Stimulated activated CD4-positive, alpha-beta T cell treated with anti-CD3 and anti-CD28 coated beads, Interleukin-4, amount 100 ng/mL, for 1 hour (primary cell): ENCODE measurements at places on chromosomes 11 and 22.

DNA sequence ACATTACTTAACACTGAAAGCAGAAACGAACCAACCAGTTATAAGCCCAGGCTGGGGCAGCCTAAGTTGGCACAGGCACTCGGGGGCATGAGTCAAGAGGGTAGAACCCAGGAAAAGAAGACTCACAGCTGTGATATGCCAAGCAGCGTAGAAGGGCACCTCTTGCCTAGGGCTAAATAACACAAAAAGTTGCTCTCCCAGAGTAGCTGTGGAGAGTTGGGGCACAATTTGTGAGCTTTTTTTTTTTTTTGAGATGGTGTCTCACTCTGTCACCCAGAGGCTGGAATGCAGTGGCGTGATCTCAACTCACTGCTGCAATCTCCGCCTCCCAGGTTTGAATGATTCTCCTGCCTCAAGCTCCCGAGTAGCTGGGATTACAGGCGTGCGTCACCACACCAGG is 8.8 kb downstream of the CLMP start:
- DNase-seq, result no peak

DNA sequence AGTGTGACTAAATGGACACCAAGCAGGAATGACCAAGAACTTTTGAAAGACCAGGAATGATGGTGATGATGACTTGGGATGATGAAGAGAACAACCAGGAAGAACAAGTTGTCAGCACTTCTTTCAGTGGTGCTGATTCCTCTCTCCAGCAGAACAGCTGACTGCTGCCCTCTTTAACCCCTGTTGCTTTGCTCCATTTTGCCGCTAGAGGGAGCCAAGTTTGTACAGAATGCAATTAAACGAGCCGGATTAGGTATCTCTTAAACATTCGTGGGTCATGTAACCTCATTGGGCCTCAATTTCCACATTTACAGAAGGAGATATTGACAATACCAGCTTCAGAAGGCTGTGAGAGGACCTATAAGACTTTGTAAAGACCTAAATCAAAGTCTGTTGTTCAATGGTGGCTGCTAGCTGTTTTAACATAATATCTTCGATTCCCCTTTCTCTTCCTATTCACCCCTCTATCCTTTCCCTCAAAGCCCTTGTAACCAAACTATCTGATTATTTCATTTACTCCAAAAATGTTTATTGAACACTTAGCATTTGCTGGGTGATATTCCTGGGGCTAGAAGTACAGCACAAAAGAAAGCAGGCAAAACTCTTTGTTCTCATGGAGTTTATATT is 1.9 kb downstream of the OR4S1 start:
- DNase-seq, result peak; percentile 64

- no peak for DNase-seq
Observed at GRCh38 chr11:33445761-33446161, 188.6 kb downstream of the HIPK3 start.

GRCh38 chr11:68043349-68044144 is 4.7 kb downstream of the TCIRG1 start:
- no peak for DNase-seq

DNA sequence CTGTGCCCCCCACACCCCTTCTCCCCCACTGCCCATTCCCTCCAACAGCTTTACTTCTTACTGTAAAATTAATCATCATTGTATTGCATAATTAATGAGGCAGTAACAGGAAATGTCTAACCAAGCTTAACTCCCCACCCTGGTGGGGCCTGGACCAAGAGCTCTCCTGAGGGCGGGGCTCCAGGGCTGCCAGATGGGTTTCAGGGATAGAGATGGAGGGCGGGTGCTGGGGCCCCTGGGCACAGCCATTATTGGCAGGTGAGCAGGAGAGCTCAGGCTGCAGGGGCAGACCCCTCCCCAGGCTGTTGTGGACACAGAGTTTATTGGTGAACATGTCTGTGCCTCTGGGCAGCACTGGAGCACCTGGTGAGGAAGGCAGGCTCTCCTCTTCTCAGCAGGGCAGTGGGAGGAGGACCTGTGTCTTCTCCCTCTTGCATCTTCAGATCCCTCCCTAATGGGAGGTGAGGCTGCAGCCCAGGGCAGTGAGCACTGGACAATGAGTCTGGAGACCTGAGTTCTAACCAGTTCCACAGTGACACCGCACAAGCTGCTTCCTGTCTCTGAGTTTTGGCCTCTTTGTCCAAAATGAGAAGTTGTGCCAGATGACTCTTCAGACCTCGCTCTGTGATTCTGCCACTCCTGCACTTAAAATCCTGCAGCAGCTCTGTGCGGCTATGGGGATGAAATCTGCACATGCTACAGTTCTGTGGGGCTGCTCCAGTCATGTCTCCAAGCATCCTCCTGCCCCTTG is 233.3 kb downstream of the CEP164 start:
- DNase-seq, result no peak

GRCh38 chr11:20973940-20974559 is 304.7 kb downstream of the NELL1 start:
- no peak for DNase-seq

DNA sequence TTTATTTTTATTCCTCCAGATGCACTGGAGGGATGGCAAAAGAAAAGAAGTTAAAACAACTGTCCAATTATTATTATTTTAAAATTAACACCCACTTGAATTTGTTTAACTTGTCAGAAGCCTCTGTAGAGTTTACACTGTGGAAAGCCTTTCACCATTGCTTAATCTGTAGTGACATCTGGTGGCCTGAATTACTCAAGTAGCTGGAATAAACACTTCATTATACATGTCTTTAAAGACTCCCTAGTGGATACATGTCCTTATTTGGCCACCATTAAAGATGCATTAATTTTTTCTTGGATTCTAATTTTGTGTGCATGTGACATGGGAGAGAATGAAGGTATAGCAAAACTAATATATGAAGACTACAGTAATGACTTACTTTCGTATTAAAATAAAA is 1496.5 kb downstream of the FAM181B start:
- no peak for DNase-seq

GRCh38 chr11:30143098-30143705 is 87.6 kb upstream of the FSHB start:
- DNase-seq, result no peak

DNA sequence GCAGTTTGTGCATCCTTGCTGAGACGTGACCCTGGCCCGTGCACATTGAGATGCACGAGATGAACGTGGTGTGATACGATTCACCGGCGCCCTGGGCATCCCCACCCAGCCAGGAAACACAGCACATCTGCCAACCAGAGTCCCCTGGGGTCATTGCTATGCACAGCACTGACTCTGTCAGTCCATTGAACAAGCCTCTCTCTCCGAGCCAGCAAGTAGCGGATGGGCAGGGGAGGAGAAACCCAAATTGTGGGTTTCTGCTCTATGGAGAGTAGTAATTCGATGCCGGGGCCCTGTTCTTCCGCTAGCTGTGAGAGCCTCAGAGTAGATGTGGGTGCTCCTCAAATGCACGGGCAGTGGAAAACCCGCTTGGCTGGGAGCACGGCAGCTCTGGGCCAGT is 85.1 kb downstream of the ARHGAP8 start:
- DNase-seq, result no peak

DNA sequence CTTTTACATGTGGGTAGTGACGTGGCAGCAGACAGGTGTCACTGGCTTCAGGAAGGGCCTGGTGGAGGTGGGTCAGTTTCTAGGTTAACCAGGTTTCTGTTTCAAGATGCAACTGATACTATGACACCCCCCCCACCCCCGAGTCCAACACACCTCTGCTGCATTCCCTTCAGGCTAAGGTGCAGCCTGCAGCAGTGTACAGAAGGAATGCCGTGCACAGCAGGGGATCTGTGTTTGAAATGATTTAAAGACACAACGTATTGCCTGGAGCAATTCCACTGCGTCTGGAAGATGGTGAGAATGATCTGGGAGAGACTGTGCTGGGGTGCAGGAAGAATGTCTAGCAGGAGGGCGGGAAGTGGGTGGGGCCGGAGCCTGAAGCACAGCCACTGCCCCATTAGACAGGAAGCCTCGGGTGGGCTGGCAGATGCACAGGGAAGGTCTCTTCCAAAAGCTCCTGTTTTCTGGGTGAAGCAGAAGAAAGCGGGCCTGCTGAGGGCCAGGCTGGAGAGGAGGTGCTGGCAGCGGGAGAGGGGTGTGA is 11.9 kb upstream of the TESMIN start:
- DNase-seq, result no peak

DNA sequence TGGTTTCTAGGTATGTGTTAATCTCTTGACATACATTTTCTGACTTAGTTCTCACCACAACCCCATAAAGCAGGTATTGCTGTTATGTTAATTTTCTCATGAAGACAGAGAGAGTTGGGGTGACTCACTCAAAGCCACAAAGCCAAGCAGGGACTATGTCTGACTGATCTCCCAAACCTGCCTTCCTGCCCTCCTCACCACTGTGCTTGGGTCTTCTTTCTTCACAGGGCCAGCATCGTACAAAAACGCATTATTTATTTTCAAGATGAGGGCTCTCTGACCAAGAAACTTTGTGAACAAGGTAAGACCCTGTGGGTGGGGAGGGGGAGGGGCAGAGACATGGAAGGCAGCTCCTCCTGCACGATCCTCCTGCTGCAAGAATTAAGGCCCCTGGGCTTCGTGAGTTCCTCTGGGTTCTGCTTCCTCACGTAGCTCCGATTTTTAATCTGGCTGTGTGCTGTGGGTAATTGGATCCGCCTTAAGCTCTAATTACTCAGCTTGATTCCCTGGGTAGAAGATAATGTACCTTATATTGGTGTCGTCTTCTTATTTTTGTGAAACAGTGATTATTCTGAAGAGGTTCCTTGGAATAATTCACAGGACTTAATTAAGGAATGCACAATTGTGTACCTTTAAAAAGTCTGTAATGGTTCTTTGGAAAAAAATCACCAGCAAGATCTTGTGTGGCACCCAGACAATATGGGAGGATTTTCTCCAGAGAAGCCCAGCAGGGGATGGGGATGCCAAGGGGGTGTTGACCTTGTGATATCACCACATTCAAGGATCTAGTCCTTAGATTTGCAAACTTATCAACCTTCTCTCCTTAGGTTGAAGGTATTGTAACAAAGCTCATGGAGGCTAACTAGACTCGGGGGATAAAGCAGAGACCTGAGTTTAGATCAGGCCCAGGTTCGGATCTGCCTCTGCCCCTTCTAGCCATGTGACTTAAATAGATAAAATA is 112.9 kb downstream of the SPON1 start:
- peak; percentile 39 for DNase-seq

- DNase-seq, result no peak
Observed at GRCh38 chr11:124915541-124916369, 3.3 kb upstream of the HEPN1 start.

DNA sequence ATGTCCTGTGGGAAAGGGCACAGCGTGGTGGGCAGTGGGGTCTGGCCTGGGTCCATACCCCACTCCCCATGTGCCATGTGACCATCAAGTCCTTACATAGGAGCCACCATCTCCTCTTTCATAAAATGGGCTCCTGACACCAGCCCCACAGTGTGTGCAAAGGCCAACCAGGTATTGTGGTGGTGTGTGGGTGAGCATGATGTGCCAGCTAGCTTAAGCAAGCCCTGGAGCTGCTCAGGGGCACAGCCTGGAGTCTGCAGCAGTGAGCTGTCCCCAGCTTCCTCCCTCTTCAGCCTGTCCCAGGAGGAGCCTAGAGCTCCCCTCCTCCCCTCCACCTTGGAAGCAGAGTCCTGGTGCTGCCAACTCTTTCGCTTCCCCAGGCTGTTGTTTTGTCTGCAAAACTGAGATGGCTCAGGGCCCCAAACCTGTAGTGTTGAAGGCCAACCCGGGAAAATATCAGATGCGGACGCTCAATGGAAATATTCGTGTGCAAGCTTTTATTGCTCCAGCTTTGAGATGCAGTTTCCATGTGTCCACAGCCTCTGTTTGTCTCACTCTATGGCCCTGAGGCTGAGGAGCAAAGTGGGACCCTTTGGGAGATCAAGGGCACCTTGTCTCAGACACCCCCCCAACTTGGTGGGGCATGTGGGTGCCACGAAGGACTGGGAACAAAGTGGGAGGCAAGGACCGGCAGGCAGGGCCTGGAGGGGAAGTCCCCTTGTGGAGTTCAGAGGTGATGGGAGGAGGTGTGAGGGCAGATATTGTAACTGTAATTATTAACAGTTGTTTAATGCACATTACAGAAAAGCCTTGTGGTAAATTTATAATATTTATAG is 92.6 kb downstream of the CTTN start:
- no peak for DNase-seq

- no peak for DNase-seq
Observed at GRCh38 chr11:79066456-79067351, 374.1 kb downstream of the TENM4 start.

DNA sequence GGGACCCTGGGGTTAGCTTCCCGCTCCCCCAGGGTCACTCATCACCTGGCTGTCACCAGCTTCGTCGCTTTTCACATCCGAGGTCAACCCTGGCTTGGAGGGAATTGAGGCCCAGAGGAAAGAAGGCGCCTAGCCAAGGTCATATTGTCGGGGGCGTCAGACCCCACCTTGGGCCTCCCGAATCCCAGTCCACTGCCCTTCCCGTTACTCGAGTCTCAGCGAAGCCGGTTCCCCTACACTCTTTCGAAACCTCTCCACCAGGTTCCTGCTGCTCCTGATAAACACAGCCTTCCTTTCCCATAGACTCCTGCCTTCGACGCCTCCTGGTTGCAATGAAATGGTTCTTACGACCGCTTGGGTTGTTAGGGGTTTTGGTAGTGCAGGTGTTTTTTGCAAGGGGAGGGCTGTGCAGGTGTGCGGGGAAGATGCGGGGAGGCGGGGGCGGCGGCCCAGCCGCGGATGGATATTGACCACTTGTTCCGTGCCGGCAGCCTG is 642 bp downstream of the NAA40 start:
- no peak for DNase-seq

GRCh38 chr11:73349633-73350032 is 26.6 kb upstream of the RELT start:
- DNase-seq, result no peak

- no peak for DNase-seq
Observed at GRCh38 chr11:1548221-1549070, 23.6 kb downstream of the DUSP8 start.

- DNase-seq, result no peak
Observed at GRCh38 chr11:23543651-23544222, 683.5 kb upstream of the CCDC179 start.

GRCh38 chr11:126838779-126839178 is 161.8 kb downstream of the KIRREL3 start:
- DNase-seq, result no peak

GRCh38 chr22:48263791-48264351 is 1501.4 kb downstream of the TBC1D22A start:
- DNase-seq, result no peak

DNA sequence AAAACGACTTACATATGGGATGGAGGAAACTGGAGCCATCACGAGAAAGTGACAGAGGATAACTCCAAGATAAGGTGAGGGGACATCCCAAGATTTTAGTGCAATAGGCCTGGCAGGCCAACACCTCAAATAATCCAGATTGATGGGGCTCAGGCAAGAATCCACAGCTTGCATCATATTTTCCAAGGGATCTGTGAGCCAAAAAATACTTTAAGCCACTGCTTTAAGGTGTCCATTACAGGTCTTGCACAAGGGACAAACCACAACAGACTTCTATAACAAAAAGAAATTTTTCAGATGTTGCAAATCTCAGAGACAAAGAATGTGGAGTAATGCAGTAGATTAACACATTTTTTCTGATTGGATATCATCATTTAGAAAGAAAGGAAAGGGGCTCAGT is 45.6 kb downstream of the DENND5A start:
- no peak for DNase-seq

DNA sequence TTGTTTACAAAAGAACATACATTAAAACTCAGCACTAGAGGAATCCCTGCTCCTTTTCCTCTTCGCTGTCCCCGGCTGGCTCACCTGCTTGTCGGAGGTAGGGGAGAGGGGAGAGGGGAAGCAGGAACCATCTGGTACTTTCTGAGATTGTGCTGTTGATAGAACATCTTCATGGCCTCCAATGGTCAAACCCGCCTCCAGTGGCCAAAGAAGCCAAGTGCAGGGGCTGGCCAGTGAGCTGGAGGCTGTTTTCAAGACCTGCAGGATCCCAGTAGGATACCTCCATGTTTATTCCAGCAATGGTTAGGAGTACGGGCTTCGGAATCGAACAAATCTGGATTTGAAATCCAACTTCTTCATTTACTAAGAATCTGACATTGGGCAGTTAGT is 92.6 kb downstream of the PKNOX2 start:
- DNase-seq, result no peak
